ENCODE measurements at places on chromosomes 7 and 10.
A peak's percentile ranks its signal among the peaks of the same experiment; 100 is the strongest.

DNA sequence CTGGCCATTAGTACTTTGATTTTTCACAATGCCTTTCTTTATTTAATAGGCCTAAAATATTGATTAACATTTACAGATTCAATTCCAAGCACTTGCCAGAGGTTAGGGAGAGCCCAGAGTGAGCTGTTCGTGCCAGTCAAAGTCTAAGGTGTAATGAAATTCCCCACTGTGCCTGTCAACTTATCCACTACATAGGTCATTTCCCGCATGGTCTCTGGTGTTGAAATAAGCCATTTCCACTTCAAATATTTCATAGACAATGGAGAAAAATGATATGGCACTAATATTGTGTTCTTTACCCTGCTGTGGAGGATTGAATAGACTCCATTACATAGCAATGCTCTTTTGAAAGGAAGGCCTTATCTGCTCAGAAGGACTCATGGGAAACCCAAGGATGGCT lies 978.1 kb upstream of the CELF2 start:
- no peak for DNase-seq

- no peak for DNase-seq
Measured at GRCh38 chr10:55358539-55358938, 557.5 kb upstream of the PCDH15 start.

- no peak for DNase-seq
Measured at GRCh38 chr7:101576998-101577397, 52.1 kb downstream of the MYL10 start.

GRCh38 chr10:132752378-132752777 lies 33.6 kb downstream of the NKX6-2 start:
- no peak for DNase-seq

DNA sequence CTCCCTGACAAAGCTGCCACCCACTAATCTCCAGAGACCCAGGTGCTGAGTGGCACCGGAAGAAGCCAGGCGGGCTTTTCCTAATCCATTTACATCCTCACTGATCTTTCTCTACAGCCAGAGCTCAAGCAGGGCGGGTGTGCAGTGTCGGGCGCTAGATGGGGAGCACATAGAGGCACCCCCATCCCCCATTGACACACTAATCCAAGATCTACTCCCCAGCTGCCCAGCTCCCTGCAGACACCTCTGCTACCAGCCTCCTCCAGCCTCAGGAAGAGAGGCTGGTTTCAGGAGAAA lies 22.2 kb downstream of the FRMPD2 start:
- DNase-seq, result no peak

- DNase-seq, result no peak
Measured at GRCh38 chr10:19929506-19930140, 113.4 kb downstream of the PLXDC2 start.

GRCh38 chr7:10973942-10974911 lies 555 bp downstream of the PHF14 start:
- no peak for DNase-seq

GRCh38 chr7:5218564-5219360 lies 28.7 kb downstream of the WIPI2 start:
- DNase-seq, result no peak

GRCh38 chr10:17685233-17685840 lies 41.4 kb downstream of the STAM start:
- DNase-seq, result no peak

DNA sequence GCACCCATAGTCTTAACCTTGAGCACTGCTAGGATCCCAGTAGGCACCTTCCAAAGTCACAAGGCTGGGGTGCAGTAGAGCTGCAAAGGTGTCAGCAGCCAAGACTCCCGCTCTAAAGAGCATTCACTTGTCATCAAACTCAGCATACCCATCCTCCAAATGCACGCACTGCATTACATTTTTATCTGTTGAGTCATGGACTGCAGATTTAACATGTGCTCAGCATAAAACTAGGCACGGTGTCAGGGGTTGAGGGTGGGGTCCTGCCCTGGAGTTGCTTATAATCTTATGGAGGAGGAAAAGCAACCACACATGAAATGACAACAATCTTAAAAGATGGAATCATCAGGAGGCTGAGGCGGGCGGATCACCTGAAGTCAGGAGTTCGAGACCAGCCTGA lies 102.6 kb downstream of the PARP12 start:
- no peak for DNase-seq

- no peak for DNase-seq
Measured at GRCh38 chr7:100266576-100267354, 40.7 kb upstream of the SPDYE3 start.

GRCh38 chr7:142412551-142413193 lies 154.8 kb upstream of the PRSS58 start:
- DNase-seq, result peak; percentile 15

DNA sequence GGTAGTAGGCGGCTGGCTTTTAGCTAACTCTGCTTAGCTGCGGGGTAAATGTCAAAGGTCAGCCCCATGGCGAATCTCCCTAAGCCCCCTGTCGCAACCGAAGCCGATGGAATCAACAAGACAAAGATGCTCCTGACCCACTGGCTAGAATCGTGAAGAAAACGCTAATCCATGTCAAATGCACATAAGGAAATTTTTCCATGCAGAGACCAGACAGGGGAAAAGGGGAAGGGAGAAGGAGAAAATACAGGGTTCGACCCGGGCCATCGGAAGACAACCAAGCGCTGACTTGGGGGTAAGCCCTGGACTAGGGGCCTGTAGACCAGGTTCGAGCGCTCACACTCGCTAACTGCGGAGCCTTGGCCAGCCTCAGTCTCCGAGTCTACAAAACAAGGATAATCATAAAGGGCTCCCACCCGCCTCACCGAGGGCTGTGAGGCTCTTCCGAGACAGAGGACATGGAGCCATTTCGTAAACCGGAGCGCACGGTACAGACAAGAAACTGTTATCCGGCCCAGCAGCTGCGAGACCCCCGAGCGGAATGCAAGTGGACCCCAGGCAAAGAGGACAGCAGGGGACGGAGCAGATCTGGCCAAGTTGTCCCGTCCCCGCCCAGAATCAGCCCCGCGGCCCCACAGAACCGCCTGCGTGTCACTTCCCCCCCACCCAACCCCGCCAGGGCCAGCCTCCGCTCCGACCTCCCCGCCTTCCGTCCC lies 507 bp downstream of the SAR1A start:
- DNase-seq, result no peak

DNA sequence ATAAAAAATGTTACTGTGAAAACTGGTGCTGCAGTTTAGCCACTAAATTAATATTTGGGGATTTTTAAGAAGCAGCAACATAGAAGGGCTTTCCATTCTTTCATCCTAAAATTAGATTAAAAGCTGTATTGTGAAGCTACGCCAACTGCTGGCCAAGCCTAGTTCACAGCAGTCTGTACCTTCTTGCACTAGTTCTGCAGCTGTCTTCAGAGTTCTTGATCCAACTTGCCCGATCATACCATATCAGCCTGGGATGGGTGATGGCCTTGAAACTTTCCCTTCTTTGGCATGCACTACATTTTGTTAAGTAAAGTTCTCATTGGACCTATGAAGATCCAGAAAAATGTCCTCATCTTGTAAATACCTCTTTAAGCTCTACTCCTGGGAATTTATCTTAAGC lies 20.3 kb upstream of the PANK1 start:
- no peak for DNase-seq

DNA sequence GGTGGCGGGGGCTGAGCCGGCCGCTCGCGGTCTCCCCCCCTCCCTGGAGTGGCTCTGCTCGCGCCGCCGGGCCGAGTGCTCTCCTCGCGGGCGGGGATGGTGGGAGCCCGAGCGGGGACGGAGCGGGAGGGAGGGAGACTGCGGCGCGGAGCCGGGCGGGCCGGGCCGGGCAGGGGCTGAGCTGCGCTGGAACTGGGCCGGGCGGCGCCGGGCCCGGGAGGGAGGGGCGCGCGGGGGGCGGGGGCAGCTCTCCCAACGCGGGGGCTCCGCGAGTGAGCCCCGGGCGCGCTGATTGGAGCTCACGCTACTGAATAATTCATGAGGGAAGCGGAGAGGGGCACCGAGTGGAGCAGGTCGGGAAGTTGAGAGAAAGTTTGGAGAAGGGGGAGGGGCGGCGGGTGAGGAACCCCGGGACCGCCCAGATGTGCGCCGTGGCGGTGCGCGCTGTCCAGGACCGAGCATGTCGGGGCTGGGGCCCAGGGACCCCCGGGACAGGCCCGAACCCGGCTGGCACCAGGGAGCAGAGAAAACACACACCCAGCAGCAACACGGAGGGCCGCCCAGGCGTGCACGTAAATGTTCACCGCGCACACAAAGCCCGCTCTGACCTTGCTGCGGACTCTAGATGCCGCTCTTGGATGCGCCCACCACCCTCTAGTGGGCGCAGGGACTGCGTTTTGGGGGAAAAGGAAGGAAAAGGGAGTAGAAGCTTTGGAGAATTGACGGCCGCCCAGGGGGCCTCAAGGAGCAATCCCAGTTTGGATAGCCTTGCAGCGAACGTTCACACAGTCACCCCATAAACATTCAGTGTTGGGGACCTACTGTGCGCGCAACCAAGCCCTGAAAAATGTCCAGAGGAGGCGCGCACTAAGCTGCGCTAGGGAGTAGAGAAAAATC lies at the start of gene EPHB4:
EPHB4 (minus strand) TSS at position 194 of the 897 bp plus-strand sequence. CDS start 493 bp downstream, outside the sequence.
- DNase-seq, result no peak

DNA sequence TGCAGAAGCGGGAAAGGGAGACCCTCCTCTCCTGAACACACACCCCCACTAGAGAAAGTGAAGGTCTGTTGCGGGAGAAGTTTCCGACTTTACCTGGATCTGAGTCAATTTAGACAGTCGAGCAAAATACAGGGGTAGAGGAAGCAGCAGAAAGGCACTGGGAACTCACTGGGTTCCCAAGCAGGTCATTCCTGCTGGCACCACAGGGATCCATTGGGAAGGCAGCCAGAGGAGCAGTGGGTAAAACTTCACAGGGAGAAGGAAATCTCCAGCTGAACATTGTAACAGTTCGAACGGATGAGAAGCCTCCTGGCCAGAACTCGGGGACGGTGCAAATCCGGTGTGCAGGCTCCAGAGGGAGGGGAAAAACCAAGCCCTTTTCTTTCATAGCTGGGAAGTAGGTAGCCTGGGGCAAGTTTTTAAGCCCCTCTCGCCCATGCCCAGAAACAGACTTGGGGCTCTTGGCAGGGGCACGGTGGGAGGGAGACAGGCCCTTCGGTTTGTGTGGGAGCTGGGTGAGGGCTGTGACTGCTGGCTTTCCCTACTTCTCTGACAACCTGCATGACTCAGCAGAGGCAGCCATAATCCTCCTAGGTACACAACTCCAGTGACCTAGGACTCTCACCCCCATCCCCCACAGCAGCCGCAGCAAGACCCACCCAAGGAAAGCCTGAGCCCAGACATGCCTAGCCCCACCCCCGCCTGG lies 51.9 kb downstream of the DDC start:
- no peak for DNase-seq
